Kidney tubule cell (primary cell): ENCODE measurements at places on chromosomes 16 and 17.

DNA sequence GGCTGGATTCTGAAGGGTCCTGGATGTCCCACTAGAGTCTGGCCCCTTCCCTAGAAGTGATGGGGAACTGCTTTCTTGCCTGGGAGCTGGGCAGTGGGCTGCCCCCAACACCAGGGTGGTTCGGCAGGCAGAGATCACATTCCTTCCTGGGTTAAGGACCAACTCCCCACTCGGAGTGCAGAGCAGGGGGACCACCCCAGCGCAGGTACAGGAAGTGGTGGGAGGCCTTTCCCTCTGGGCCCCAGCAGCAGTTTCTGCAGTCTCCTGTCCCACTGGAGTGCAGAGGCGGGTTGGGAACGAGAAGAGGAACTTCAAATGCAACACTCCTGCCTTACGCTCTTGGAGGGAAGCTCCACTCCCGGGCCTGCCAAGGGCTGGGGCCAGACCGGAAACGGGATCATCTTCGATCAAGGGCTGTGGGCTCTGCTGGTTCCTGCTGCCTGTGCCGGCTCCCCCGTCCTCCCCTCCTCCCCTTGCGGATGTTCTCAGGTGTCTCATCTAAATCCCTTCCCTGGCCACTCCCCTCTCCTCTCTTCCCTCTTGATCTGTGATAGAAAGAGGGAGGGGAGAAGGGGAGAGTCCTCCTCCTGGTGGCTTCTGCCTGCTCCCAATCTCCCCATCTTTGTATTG is 9.0 kb upstream of the NGFR start:
- no peak for DNase-seq

GRCh38 chr17:59561042-59561441 is 4.4 kb upstream of the DHX40 start:
- DNase-seq: peak; percentile 26

GRCh38 chr17:16489431-16489830 is 2.6 kb downstream of the LRRC75A start:
- no peak for DNase-seq

- DNase-seq: no peak
These were observed 75.1 kb upstream of the GOT2 start for GRCh38 chr16:58809213-58809612.

- DNase-seq: no peak
These were observed 12.8 kb upstream of the CBX8 start for GRCh38 chr17:79809530-79810129.

GRCh38 chr16:57240851-57241250 is 4.2 kb upstream of the ARL2BP start:
- no peak for DNase-seq

DNA sequence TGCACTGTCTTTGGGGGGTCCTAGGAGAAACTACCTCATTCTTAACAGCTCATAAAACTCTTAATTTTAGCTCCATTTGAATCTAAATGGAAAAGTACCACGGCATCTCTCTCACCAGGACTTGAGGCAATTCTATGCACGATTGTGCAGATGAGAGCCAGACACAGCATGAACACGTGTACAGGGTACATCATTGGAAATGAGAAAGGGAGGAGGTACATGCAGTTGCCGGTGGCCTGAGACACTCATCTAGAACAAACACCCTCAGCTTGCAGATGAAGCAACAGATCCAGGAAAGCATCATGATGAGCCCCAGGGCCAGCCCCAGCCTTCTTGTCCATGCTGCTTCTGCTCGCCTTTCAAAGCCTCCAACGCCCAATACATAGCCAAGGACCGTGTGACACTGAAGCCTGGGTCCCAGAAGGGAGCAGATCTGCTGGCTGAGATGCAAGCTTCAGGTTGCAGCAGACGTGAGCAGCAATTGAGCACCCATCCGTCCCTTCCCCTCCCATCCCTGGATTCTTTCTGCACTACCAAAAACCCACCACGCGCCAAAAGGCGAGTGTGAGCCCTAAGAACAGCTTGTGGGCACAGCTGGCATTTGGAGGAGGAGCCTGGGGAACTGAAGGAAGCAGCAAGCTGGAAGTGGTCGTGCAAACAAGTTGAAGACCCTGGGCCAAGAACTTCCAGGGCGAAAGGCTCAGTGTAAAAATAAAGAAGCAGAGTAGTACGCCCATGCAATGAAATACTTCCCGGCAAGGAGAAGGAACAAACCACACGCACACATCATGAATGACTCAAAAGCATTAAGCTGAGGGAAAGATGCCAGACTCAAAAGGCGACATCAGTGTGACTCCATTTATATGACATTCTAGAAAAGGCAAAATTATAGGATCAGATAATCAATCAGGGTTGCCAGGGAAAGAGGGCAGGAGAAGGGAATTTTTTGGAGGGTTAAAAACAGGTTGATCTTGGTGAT is 7.3 kb upstream of the RCVRN start:
- DNase-seq: no peak

DNA sequence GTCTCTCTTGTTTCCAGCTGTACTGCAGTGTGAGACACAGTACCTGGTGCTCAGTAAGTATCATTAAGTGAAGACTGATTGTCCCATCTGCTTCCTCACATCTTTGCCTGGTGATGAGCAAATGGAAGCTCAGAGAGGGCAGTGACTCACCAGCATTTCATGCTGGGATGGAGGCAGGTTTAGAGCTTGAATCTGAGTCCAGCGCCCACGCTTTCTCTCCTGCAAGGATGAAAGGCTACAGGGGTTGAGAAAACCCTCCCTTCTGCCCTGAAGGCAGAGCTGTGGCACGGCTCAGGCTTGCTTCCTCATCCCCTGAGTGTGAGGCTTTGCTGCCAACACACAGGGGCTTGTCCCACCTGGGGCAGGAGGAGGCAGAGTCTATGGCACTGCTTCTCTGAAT is 1.5 kb upstream of the RNF112 start:
- DNase-seq: peak; percentile 60

DNA sequence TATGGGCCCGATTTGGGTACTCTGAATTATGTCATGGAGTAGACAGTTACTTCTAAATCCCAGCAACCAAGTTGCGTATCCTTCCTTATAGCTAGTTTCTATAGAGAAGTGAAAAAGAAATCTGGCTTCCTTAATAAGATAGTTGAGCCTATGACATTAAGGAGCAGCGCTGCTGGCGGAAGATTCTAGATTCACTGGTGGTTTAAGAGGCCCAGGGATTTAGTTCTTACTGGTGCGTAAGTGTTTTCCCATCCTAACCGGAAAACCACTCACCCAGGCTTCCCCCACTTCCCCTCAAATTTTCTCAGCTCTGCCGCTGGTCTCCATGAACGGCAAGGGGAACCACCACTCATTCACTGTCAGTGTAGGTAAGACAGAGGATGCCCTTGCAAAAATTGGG is 230.4 kb downstream of the CPPED1 start:
- no peak for DNase-seq

GRCh38 chr17:67656494-67657203 is 61.1 kb upstream of the NOL11 start:
- no peak for DNase-seq

- no peak for DNase-seq
These were observed 231.1 kb downstream of the SOX9 start for GRCh38 chr17:72351884-72352346.

DNA sequence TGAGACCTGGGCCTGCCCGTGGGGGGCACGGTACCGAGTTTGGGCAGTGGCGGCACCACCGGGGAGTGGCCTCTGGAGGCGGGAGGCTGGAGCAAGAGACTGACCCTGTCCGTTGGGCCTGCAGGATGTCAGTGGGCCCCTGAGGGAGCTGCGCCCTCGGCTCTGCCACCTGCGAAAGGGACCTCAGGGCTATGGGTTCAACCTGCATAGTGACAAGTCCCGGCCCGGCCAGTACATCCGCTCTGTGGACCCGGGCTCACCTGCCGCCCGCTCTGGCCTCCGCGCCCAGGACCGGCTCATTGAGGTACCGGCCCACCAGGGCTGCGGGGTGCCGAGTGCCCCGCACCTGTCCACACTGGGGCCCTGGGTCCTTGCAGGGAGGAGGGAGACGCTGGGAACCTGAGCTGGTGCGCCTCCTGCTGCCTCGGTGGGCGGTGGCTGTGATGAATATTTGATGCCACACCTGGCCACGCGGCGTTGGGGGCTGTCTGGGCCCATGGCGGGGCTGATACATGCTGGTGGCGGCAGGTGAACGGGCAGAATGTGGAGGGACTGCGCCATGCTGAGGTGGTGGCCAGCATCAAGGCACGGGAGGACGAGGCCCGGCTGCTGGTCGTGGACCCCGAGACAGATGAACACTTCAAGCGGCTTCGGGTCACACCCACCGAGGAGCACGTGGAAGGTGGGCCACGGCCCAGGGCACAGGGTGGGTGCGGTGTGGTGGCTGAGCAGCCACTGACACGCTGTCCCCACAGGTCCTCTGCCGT is 9.7 kb downstream of the NHERF2 start:
- no peak for DNase-seq

GRCh38 chr16:69127966-69128510 is 4.3 kb downstream of the CHTF8 start:
- DNase-seq: no peak

DNA sequence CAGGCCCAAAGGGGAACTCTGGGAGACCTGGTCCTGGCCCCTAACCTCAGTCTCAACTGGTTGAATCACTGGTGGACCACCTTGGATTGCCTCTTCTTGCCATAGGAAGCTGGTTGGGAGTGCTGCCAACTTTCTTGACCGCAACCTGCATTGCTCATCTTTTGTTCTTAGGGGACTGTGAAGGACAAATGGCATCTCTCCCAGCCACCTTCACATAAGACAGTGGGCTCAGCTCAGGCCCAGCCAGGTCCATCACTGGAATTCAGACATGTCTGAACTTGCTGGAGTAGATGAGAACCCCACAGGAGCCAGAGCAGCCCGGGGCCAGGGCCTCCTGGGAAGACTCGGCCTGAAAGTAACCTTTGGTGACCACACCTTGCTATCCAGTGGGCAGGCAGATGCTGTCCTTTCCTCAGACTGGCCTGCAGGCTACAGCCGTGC is 18.8 kb downstream of the ADORA2B start:
- peak; percentile 77 for DNase-seq

GRCh38 chr17:48484256-48484655 is 46.6 kb downstream of the HOXB1 start:
- DNase-seq: peak; percentile 78

DNA sequence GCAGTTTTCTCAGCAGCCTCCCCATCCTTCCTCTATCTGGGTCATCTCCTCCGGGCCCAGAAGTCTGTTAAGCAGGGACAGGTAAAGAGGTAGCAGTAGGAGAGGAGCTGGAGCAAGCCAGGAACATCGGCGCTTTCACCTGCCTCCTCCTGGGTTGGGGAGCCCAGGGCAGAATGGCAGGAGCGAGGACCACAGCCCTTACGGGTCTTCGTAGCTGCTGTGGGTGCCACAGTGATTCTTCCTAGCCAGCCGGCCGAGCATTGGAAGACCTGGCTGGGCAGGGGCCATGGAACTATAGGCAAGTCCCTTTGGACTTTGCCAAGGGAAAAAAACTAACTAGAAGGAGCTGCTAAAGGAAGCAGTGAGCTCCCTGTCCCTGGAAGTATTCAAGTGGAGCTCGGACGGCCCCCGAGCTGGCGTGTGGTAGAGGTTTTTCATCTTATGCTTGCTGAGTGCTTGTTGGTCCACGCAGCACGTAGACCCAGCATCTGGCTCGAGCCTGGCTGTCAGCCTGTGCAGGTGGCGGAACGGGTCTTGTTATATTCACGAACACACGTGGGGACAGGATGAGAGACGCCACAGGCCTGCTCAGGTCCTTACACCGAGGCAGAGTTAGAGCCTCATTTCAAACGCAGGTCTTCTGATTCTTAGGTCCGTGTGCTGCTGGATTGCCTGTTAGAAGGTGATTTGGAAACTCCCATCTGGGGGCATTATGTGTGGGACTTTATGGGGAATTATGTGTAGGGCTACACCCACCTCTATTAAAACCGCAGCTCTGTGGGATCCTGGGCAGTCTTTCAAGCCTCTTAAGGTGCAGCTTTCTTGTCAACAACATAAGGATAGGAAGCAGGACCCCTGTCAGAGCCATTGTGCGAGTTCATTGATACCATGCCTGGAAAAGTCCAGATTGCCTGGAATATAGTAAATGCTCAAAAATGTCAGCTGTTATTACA is 54.8 kb downstream of the OR1D5 start:
- no peak for DNase-seq
